ENCODE measurements at places on chromosomes 1 and 21.
A peak's percentile ranks its signal among the peaks of the same experiment; 100 is the strongest.

DNA sequence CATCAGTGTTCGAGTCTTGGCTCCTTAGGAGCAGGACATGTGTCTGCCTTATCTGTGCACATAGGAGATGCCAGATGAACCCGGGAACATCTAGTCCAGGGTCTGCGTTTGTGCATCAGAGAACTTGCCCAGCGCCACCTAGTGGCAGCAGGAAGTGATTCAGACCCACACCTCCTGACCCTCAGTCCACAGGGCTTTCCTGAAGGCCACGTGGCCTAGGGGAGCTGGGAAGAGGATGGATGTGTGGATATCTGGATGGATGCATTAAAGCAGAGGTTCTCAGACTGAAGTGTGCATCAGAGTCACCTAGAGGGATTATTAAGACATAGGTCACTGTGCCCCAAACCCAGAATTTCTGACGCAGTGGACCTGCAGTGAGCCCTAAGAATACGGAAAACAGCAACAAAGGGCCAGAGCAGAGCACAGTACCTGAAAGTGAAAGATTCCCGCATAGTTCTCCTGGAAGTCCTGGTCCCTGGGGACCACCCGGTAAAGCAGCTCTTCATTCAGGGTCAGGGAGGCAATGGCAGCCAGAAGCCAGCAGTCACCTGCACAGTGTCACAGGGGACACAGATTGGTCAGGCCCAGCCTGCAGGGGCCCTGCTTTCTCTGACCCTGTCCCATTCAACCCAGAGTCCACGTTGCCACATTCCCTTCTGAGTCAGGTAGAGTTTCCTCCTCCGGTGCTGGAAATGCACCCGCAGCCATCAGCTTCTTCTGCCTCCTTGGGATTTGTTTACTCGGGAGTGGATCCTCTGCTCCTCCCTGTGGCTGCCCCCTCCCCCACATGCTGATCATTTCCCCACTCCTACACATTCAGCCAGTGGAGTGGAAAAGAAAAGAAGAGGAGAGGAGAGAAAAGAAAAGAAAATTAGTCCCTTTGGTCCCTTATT is 37.0 kb downstream of the CAPN8 start:
- DNase-seq = peak; percentile 55

- DNase-seq = no peak
Measured at GRCh38 chr1:181259026-181259745, 170.7 kb downstream of the IER5 start.

DNA sequence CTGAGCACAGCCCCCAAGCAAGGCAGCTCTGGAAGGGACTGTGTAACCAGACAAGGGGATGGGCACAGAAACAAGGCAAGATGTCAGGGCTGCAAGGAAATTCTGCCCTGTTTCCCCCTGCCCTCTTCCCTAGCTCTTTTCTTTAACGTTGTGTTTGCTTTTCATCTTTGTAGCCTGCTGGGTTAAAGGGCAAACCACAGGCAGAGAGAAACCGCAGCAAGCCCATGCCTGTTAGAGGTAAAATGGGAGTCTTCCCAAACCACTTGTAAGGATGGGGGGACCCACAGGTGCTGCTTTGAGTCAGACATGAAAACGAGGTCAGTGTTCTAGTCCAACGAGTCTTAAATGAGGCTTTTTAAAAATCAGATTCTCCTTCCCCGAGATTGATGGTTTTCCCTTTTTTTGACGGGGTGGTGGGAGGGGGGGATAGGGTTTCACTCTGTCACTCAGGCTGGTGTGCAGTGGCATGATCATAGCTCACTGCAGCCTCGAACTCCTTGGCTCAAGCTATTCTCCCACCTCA is 13.3 kb downstream of the TGFBR3 start:
- no peak for DNase-seq

DNA sequence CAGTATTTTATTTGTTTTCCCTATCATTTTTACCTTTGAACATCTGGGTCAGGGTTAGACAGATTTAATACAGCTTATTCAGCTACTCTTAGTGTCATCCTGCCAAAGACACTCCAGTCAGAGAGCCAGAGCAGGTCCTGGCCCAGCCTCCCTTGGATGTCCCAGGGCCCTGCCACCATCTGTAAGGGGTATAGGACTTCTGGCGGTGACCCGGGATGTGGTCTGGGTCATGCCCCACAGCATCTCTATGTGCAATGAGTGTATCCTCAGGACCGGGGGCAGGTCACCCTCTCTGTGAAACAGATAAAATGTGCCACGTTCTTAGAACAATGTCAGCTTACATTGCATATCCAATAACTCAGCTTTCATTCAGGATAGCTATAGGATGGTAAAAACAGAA is 37.8 kb upstream of the PRSS38 start:
- DNase-seq = no peak

DNA sequence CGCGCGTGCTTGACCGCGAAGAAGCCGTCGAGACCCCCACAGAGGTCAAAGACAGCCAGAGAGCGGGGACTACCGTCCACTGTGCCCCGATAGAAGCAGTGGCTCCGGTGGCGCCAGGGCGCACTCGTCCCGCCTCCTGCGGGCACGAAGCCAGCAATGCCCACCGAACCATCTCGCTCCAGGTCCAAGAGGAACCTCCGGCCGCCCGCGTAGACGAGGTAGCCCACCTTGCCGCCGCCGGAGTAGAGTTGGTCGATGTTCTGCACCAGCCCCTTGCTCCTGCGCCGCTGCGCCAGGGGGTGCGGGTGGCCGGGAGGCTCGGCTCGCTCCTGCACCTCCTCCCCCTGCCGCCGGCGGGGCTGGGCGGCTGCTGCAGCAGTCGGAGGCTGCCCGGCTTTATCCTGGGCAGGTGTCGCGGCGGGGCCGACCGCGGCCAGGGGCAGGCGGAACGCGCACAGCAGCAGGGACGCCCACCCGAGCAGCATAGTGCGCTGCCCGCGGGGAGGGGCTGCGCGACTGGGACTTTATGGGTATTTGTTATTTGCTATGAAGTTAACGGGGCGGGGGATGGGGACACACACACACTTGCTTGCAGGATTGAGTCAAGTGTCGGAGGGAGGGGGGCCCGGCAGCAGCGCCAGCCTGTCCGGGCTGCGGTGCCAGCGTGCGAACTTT is 844 bp downstream of the ADAMTS5 start:
- no peak for DNase-seq

DNA sequence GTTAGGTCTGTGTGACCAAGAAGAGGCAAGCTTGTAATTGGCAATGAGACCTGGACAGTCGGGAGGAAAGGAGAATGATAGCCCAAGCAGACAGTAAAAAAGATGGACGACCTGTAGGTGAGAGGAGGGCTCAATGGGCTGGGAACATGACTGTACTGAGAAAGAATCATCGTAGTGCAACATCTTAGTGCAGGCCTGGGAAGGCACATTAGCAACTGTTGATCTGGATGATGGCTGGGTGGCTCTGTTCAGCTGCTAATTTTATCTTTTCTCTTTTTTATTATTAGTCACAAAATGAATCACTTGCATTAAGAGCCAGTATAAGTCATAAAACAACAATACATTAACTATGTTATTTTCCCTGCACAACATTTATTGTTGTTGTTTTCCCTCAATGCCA is 32.9 kb downstream of the IFI44 start:
- DNase-seq = no peak

DNA sequence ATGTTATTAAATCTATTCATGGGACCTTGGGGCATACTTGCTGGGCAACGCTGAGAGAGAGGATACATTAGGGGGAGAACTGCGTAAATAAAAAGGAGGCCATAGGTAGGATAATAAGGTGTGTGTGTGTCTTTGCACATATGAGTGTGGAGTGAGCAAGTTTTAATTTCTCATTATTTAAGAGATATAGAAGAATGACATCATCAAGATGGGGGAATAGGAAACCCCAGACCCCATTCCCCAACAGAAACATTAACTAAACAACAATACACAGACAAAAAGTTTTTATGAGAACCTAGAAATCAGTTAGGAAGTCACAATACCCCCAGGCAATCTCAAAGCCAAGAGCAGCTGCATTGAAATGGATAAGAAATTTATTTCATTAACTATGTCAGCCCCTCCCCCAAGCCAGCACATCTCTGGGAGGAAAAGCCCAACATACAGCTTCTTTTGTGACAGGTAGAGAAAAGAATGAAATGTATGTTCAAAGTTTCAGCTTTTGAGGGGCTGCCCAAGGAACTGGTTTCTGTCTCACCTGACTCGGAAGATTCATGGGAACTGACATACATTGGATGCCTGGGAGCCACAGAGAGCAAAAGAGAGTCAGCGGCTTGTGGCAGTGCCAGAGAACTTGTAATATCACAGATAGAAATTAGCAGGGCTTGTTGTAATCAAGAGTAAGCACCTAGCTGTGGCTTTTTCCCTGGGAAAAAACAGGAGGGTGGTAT is 234.3 kb upstream of the NFIA start:
- no peak for DNase-seq

DNA sequence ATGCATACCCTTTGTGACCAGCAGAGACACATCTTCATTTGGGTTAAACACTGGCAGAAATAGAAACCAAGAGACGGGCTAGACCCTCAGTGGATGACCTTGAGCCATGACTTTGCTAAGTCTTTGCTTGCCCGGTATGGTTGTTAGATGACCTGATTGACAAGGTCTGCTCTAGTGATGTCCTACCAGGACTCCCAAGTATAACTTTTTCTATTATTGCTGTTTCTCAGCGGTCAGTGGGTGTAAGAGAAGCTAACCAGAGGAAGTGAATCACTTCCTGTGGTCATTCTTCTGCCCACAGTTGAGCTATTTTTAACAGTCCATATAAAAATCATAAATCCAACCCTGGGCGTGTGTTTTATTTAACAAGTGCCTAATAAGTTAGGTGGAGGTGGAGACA is 126.2 kb upstream of the ETS2 start:
- DNase-seq = peak; percentile 82

GRCh38 chr1:11514366-11514765 is 35.4 kb downstream of the DISP3 start:
- DNase-seq = no peak

- DNase-seq = no peak
Measured at GRCh38 chr1:153248176-153248879, 11.2 kb upstream of the LORICRIN start.

GRCh38 chr1:32373996-32374592 is 11.8 kb downstream of the TSSK3 start:
- no peak for DNase-seq

DNA sequence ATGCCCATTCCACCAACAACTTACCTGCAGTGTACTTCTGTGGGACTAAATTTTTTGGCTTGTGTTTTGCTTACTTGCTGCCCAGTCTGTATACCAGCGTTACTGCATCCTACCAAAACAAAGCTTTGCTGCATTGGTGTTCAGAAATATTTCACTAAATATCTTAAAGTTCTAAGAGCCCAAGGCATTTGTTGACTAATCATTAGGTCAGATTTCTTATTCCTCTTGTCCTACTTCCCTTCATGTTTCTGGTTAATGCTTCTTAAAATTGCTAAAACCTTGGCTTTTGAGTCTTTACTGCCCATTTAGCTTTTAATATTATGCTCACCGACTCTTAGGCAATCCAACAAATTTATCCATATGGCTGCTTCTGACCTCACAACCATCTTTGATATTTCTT is 161.8 kb downstream of the DPYD start:
- no peak for DNase-seq

All from COLO829 (cell line).